Stimulated activated CD4-positive, alpha-beta T cell treated with anti-CD3 and anti-CD28 coated beads, Interleukin-4, amount 100 ng/mL, for 24 hours (primary cell): ENCODE measurements at places on chromosomes 2 and 18.

DNA sequence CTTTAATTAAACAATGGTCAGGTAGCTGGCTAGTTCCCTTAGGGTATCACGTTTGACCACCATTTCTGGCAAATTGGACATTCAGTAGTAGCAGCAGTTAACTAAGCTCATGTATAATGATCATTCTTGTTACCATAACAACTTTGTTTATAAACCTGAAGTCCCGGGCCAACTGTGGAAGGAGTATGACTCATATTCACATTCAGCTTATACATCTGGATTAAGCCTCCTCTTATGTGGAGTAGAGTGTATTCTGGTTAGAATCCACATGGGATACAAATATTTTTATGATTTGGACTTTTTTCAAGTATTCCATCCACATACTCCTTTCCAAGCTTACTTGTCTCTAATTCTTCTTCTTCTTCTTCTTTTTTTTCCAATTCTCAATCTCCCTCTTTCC, 70.3 kb upstream of the ZSWIM2 start:
- no peak for DNase-seq

DNA sequence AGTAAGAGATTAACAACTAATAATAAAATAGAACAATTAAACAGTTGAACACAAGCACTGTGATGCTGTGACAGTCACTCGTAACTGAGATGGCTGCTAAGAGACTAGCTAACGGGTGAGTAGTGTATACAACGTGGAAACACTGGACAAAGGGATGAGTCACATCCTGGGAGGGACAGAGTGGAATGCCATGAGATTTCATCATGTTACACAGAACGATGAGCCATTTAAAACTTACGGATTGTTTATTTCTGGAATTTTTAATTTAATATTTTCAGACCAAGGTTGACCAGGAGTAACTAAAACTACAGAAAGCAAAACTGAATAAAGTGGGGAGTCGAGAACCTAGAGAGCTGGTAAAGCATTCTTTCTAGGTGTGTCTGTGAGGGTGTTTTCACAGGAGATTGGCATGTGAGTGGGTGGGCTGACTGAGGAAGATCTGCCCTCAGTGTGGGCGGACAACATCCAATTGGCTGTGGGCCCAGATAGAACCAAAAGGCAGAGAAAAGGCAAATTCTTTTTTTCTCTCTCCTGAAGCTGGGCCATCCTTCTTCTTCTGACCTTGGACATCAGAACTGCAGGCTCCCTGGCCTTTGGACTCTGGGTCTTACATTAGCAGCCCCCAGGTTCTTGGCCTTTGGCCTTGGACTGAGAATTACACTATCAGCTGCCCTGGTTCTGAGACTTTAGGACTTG, 14.6 kb downstream of the TMSB10 start:
- DNase-seq, result peak; percentile 61

- no peak for DNase-seq
Measured at GRCh38 chr2:212669761-212670160, 131.2 kb upstream of the ERBB4 start.

DNA sequence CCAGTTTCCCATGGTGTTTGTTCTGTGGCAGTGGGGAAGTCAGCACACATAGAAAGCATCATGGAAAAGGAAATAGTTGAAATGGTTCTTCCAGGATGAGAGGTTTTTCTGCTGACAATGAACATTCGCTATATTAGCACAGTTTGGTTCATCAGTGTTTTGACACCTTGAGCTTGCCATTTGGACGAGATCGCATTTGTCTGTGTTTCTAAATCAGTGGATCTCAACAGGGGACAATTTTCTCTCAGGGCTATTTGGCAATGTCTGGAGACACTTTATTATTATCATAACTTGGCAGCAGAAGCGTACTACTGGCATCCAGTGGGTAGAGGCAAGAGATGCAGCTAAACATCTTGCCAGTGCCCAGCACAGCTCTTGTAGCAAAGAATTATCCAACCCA, 74.6 kb downstream of the CD8B2 start:
- no peak for DNase-seq

DNA sequence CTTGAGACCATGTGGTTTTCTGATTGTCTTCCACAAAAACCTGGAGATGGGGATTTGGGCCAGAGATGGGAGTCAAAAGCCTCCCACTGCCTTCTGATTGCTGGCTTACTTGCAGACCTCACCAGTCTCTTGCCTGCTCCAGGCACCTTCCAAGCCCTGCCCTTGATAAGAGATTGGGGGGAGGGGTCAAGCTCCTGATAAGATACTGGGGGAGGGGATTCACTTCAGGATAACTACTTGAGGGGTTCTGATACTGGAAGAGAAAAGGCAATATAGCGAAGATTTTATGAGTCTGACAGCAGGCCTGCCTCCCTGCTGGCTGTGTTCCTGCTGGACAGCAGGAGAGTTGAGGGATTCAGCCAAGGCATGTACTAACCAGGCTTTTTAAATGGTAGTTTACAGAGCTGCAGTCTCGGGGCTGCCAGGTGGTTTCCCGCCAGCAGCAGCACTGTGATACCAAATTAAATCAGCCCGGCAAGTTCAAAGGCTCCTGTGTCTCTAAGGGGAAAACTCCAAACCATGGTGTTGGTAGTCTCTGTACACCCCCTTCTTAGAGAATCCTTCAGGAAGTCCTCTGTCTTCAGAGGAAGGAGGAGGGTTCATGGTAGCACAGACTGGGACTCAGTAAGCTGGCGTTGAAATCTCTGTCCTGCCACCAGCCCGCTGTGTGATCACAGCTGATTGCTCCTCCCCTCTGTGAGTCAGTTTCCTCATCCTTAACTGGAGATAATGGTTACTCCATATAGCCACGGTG, 58.3 kb downstream of the FBXO36 start:
- peak; percentile 5 for DNase-seq

GRCh38 chr2:223084873-223085272, 32.9 kb downstream of the KCNE4 start:
- no peak for DNase-seq

- no peak for DNase-seq
Measured at GRCh38 chr2:97656905-97657587, 6.8 kb downstream of the ACTR1B start.

GRCh38 chr2:98759338-98759737, 28.4 kb upstream of the MGAT4A start:
- no peak for DNase-seq

DNA sequence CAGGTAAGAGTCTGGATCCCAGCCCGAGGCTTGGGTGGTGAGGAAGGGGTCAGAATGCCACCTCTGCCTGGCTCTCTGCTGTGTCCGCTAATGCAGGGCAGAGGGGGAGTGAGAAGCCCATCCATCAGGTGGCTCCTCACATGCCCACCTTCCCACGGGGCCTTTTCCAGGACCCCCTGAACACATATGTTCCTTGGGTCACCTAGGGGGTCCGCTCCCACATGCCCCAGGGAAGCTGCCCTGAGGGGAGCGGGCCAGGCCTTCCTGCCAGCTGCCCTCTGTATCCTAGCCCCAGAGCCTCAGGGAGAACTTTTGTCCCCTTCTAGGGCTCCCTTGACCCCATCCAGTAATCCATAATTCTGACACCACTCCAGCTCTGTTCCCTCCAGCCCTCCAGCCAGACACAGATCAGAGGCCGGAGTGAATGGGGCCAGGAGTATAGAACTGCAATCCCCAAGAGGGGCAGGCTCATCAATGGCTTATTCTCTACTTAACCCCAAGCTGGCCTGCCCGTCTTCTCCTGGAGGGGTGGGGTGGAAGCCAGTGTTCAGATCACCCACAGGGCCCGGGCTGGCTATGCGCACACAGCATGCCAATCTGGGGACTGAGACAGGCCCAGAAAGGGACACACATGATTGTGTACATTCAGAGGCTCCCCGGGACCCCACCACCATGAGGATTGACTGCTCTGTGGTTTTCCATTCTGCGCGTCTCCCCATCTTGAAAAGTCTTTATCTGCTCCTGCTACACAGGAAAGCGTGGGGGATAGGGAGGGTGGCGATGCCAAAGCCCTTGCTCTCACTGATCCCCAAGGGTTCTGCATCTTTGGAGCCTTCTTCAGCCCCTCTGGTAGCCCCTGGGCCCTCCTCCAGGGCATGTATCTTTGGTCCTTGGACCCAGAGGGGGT, 1.1 kb downstream of the EMILIN1 start:
- DNase-seq, result no peak

DNA sequence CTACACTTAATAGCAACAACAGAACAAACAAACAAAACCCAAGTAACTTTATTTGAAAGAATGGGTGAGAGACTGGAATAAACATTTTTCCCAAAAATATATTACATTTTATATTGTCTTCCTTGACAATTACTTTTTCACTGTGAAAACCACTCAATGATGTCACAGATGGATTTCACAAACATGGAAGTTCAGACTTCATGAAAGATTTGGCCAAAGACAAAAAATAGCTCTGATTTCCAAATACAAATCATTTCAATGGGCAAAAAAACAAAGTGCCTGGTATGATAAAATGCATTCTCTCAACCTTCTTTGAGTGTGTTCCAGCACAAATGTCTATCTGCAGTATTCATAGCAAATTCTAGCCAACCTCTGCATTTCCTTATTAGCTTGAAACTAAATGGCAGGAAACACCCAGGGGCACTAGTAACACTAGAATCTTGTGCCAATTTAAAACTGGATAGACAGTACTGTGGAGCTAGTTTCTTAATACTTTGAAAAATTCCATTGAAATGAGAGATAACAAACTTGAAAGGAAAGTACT, 28.5 kb upstream of the NAPG start:
- no peak for DNase-seq

GRCh38 chr2:46331109-46331766, 34.0 kb downstream of the EPAS1 start:
- no peak for DNase-seq

DNA sequence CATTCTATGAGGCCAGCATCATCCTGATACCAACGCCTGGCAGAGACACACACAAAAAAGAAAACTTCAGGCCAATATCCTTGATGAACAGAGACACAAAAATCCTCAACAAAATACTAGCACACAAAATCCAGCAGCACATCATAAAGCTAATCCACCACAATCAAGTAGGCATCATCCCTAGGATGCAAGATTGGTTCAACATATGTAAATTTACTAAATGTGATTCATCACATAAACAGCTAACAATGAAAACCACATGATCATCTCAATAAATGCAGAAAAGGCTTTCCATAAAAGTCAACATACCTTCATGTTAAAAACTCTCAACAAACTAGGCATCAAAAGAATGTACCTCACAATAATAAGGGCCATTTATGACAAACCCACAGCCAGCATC, 65.3 kb downstream of the WDPCP start:
- no peak for DNase-seq

GRCh38 chr2:162545254-162545653, 201.3 kb downstream of the GCA start:
- no peak for DNase-seq
